Activated CD4-positive, CD25-positive, alpha-beta regulatory T cell treated with anti-CD3 and anti-CD28 coated beads, Interleukin-2, amount 50 U/mL, for 72 hours (primary cell): ENCODE measurements at places on chromosomes 6 and 20.

DNA sequence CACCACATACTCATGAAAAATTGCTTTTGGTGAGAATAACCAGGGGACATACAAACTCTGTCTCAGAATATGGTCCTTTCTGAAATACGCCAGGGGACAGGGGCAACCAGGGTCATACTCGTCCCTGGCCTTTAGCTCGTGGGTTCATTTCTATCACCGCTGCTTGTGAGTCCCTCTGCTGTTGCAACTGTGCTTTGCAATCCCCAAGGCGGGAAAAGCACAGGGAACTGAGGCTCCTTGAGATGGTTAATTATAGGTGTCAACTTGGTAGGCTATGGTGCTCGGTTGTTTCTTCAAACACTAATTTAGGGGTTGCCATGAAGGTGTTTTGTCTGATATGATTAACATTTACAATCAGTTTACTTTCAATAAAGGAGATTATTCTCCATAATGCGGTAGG, 51.6 kb downstream of the RFPL4B start:
- DNase-seq, result no peak

- no peak for DNase-seq
These were observed 802.9 kb upstream of the FLRT3 start for GRCh38 chr20:15140286-15140685.

- DNase-seq, result no peak
These were observed 77.1 kb downstream of the GPR63 start for GRCh38 chr6:96760153-96760687.

DNA sequence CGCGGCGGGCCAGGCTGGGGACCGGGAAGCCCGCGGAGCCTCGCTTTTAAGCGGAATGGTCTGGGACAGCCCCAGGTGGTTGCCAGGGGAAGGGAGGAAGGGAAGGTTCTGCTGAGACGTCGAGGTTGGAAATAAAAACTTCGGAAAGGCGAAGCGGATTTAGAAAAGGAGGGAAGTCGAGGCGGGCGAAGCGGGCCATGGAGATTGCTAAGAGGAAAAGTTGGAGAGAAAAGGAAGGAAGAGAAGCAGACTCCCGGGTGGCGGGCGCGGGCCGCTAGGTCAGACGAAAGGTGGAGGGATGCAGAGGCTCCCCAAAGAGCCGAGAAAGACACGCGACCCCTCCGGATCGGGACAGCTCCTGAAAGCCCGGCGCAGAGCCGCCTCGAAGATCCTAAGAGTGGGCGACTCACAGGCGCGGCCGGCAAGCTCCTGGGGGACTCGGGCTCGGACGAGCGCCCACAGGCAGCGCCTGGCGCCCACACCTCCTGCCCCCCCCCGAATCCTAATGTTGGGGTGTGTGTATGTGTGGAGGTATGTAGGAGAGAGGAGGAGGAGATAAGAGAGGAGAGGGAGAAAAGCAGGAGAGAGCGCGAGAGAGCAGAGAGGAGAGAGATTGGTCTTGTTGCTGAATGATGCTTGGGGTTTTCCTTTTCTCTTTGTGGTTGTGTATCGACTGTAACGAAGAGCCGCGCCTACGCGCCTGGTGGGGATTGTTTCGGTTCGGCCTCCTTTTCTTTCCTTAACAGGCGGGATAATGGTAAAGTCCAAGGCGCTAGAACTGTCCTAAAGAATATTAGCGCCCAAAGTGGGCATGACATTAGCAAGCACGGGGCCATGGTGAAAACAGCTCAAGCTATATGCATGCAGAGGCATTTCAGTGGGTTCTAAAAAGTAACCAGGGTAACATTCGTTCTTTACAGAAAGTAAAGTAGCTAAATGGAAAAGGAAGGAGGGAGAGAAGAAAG, 1.5 kb downstream of the TFAP2B start:
- DNase-seq, result no peak
